CD4-positive, alpha-beta T cell treated with Interferon alpha-2 for 1 hour (primary cell): ENCODE measurements at places on chromosomes 5 and 9.

DNA sequence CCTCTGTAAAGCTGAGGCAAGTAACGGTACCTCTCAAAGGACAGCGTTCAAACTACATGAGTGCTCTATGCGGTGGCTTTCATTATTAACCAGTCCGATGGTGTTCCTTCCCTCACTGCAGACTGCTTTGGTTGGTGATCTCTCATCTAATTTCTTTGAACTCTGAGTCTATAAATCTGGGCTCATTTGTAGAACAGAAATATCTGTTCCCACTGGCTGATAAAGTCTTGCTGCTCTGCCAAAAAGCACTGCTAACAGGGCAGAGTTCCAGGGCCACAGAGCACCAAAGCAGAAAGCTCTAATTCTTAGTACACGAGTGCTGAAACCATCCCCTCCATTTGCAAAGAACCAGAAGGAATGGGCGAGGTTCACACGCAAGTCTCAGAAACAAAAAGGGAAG lies 81.9 kb downstream of the MED27 start:
- DNase-seq: no peak

GRCh38 chr5:126982926-126983873 lies 47.2 kb downstream of the MARCHF3 start:
- DNase-seq: no peak

DNA sequence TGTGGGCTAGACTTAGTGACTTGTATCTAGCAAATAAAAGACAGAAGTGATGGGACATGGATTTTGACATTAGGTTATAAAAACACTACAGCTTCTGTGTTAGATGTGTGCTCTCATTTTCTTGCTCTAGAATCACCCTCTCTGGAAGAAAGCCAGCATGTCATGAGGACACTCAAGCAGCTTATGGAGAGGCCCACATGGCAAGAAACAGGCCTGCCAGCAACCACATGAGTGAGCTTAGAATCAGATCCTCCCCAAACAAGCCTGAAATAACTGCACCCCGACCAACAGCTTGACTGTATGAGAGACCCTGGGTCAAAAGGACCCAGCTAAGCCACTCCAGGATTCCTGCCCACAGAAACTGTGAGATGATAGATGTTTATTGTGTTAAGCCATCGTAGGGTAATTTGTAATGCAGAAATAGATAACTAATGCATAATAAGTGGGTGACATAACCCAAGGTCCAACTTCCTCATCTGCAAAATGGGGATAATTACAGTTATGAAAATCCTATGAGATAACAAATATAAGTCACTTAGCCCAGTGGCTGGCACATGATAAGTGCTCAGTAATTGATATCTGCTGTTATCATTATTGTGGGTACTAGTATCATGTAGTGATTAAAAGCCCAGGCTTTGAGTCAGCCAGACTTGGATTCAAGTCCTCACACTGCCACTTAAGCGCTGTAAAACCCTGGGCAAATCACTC lies 86.5 kb downstream of the KLHL3 start:
- DNase-seq: no peak

- peak; percentile 74 for DNase-seq
Observed at GRCh38 chr9:91419222-91420191, 4.1 kb downstream of the NFIL3 start.

- DNase-seq: no peak
Observed at GRCh38 chr9:20753761-20754160, 69.7 kb downstream of the FOCAD start.

DNA sequence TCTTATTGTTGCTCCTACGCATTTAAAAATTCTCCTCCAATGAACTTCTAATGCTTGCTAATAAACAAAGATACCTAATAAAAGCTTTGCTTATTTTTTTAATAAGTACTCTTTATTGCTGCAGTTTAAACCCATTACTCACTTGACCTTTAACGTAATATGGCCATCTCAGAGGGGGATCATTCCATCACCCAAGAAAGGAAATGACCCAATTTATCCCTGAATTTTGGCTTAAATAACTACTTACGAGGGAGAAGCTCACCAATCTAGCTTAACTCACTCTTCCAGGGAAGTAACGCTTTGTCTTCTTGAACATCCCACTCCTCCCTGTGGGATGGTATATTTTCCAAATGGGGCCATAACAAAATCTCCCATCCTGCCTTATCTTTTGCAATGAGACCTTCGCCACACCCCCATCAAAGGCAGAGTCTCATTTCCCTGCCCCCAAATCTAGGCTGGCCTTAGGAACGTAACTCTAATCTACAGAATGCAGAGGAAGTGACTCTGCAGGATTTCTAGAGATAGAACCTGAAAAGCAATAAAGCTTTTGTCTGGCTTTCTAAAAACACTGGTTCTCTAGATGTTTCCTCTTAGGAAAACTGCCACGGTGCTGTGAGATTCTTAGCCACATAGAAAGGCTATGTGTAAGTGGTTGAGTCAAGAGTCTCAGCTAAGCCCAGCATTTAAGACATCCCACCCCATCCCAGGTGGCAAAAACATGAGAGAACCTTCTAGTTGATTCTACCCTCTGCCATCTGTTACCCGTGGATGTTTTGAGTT lies 310.0 kb downstream of the ASTN2 start:
- DNase-seq: no peak

GRCh38 chr9:112179816-112180215 lies 4.7 kb upstream of the SUSD1 start:
- no peak for DNase-seq

GRCh38 chr5:80346055-80346454 lies 26.3 kb downstream of the SPZ1 start:
- DNase-seq: peak; percentile 18

DNA sequence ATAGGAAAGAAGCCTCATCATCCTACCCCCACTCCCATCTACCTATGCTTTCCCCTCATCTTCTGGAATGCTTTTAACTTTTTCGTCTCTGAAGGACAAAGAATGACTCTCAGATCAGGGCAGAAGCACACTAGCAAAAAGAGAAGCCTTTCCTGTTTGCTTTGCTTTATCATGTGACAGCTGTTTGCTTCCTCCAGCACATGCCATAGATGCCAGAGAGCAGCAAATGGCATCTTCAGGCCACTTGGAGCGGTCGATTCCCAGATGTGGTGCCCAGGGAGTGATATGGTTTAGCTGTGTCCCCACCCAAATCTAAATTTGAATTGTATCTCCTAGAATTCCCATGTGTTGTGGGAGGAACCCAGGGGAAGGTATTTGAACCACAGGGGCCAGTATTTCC lies 294.8 kb downstream of the GADD45G start:
- DNase-seq: no peak

- no peak for DNase-seq
Observed at GRCh38 chr9:18379073-18379811, 94.7 kb upstream of the ADAMTSL1 start.

DNA sequence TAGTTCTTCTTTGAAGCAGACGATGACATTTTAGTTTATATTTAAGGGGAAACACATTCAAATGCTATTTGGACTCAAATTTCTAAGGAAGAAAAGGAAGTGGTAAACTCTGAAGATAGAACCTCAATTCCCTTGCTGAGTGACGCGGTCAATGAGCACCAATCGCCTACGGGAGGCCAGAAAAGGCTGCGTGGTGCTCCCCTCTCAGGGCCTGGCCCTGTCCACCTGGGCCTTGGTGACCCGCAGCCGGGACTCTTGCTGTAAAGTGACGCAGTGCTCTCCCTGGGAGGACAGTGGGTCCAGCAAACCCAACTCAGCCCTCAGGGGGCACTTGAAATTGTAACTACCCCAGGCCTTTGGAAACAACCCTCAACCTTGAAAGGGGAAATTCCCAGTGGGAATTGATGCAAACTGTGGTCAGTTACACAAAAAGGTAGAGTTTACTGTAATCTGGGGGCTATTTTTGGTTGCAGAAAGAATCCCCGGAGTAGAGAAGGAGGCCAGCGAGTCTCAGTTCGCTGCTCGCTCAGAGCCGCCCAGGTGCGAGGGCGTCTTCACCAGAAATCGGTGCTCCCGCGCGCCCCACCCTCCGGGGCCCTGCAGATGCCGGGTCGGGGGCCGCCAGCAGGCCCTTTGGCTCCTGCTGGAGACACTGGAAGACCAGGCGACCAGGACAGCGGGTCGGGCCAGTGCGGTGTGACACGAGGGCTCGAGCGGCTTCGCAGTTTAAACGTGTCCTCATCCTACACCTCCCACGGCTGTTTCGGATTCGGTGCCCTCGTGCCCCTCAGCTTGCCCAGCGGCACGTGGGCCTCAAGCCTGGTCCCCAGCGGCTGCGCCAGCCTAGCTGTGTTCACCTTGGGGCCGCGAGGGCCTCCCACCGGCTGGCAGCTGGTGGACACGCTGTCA lies 1.4 kb upstream of the ANKRD33B start:
- DNase-seq: no peak

DNA sequence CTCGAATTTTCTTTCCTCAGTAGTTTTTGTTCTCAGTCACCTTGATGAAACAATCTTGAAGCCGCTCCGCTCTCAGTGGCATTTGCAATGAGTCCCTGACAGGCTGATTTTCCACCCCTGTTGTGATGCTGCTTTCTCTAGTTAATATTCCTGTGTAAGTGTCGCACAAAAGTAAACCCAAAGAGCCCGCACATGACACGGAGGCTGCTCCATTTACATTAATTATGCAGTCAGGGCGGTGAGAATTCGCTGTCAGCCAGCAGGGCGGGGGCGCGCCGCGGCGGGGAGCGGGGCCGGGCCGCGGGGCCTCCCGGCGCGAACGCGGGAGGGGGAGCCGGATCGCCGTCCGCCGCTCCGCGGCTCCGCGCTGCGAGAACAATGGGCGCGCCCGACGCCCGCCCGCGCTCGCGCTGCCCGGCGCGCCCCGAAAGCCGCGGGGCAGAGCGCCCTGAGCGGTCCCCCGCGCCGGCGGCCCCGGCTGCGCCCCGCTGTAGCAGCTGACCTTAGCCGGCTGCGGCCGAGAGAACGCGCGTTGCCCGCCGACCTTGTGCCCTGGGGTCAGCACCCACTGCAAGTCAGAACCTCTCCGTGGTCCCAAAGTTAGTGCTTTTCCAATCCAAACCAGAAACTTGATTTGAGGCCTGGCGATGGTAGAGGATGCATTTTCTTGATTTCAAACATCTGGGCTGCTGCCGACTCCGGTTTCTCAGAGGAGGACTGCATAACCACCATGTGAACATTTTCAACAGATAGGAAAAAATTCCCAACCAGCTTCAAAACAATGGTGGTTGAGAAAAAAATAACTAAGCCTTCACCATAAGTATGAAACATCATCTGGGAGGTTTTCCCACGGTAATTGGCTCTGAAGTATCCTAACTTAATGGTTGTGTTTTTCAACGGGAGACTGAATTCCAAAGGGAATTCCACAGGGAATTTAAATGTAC lies 142.6 kb downstream of the PBX3 start:
- peak; percentile 21 for DNase-seq

- DNase-seq: no peak
Observed at GRCh38 chr9:106733828-106734380, 129.1 kb upstream of the ZNF462 start.

DNA sequence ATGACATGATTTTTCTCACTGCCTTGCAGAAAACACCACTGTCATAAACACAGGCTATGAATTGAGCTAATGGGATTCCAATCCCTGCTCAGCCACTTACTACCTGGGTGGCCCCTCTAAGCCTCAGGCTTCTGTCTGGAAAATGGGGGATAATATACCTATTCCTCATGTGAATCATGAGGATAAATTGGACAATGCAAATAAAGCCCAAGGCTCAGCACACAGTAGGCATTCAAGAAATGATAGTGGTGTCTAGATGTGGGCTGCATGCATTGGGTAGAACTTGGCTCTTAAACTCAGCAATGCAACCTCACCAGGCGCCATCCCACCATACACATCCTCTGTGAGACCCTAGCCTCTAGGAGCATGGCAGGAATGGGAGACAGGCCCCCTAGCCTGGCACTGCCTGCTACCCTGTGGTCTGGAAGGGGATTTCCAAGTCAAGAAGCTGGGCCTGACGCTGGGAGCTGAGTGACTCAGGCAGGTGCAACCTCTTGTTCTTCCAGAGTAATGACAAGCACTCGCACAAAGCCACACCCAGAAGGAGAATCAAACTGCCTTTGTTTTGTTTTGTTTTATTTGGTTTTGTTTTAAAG lies 2.3 kb upstream of the TNIP1 start:
- peak; percentile 67 for DNase-seq

DNA sequence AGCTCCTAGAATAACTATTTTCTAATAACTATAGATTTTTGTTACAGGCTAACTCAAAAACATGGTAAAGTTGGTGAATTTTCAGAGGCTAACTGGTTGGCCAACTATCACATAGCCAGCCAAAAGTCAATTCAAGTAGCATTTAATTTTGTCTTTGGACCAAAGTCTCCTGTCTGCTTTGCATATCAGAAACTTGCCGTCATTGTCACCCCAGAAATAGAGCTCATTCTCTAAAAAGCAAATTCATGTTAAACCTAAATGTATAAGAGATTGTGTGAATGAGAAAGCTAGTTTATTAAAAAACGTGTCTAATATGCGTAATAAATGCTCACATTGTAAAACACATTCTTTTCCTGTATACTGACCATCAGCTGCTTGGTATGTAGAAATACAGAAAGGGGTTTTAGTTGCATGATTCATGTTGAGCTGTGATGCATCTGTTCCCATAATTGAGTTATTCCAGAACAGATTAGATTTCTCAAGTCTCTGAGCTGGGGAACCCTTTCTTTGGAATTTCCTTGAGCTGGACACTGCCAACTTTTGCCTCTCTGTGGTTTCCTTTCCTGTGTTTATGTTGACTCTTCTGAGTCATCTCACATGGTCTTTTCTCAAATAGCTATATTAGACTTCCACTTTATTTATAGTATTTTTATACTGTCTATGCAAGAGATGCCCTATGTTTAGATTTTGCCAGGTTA lies 7.3 kb downstream of the SRFBP1 start:
- DNase-seq: no peak

DNA sequence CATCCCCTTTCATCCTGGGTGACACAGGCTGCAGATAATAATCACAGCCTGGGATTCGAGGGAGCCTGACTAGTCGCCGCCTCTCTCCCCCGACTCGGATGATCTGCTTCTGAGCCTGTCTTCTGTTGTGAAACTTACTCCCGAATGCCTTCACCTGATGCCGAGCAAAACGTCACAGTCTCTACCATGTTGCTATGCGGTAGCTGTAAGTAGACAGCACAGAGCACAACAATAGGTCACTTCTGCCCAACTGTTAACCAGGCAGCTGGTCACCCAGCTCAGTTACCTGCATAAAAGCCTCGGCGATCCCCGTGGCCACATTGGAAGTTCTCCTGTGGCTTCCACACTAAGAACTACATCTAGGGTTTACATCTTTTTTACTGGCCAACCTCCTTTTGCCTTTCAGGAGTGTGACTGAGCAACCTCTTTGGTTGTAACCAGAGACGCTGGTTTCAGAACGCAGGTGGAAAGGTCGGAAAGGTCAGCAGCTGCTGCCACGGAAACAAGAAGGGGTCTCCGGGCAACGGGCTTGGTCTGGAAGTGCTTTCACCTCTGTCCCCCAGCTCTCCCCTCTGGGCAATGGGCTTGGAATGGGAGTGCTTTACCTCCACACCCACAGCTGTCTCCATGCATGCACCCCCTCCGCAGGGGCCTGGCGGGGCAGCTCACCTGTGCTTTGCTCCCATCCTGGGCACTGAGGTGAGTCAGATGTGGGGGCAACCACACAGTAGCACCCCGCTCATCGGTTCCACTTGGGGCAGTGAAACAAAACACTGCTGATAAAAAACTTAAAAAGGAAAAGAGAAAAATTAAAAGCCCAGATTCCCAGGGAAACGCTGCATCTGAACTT lies 7.6 kb upstream of the PPP1R26 start:
- DNase-seq: no peak

- no peak for DNase-seq
Observed at GRCh38 chr9:106862821-106863720, at the start of gene ZNF462. TSS of gene ZNF462 (plus strand) at chr9:106863166. CDS start at chr9:106923384, 60,218 bp downstream.

- DNase-seq: no peak
Observed at GRCh38 chr9:137589441-137590122, 730 bp downstream of the ZMYND19 start.
